Upper lobe of right lung (tissue), 1 donor: ENCODE measurements at places on chromosomes 4 and X. TPM values are rescaled to one million over a fixed set of nuclear protein-coding genes. Genes with fewer than 3 reads are reported as not detected.

LRRC66 gene
- 0.12 TPM for total RNA-seq

L1CAM gene
- total RNA-seq, result 1.2 TPM

UBA6 gene
- 48.5 TPM for total RNA-seq

PPM1K gene
- 37.7 TPM for total RNA-seq

DNA sequence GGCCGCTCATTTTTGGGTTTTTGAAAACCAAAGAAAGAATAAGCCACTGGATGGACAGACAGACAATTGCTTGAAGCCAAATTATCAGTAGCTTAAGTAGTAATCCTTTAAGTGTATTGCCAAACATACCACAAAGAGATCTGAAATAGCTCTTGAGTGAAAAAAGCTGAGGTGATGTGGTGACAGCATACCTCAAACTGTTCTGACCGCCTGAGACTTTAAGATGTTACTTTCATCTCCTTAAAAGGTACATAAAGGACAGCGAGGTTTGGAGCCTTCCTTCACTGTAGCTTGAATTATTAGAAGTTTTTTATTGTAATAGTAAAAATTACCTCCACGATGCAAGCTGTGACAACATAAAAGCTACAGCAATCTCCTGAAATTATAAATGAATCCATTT is 271.5 kb upstream of the FAM241A start:
- no peak overlapping the region for H3K27ac ChIP-seq
- H3K27me3 ChIP-seq, result no peaks in the 10 kb centered on the region

DNA sequence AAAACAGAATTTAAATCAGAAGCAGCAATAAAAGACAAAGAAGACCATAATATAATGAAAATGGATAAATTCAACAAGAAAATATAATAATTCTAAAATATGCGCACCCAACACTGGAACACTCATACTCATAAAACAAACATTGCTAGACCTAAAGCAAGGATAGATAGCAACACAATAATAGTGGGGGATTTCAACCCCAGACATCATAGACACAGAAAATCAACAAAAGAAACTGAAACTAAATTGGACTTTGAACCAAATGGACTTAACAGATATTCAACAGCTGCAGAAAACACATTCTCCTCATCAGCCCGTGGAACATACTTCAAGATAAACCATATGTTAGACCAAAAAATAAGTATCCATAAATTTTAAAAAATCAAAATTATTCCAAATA is 1552.6 kb downstream of the C4orf33 start:
- H3K36me3 ChIP-seq, result no peaks in the 10 kb centered on the region
- no peak for DNase-seq
- no peak overlapping the region for H3K4me3 ChIP-seq
- H3K27me3 ChIP-seq, result no peaks in the 10 kb centered on the region
- H3K4me1 ChIP-seq, result no peaks in the 10 kb centered on the region
- no peak overlapping the region for H3K27ac ChIP-seq

GRCh38 chr4:24076811-24077210 is 187.0 kb upstream of the PPARGC1A start:
- no peaks in the 10 kb centered on the region for H3K36me3 ChIP-seq
- H3K4me1 ChIP-seq, result no peaks in the 10 kb centered on the region
- no peak overlapping the region for H3K27ac ChIP-seq
- DNase-seq, result no peak

DNA sequence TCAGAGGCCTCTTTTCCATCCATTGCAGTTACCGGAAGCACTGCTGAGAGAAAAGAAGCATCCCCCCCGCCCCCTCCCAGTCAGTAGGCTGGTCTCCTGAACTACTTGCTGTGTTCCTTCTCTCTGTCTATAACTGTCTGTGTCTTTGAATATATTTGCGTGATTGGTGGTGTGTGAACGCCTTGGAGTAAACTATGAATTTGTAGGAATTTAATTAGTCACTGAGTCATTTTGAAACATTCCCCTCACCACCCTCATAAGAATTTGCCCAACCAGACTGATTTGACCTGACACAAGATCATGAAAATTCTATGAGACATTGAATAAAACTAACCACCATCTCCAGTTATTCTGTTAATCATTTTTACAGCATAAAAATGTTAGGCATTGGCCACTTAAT is 6.7 kb upstream of the NXF3 start:
- no peak overlapping the region for H3K27ac ChIP-seq
- no peak for DNase-seq
- H3K36me3 ChIP-seq, result no peaks in the 10 kb centered on the region
- no peak overlapping the region for H3K4me3 ChIP-seq
- no peaks in the 10 kb centered on the region for H3K27me3 ChIP-seq

DNA sequence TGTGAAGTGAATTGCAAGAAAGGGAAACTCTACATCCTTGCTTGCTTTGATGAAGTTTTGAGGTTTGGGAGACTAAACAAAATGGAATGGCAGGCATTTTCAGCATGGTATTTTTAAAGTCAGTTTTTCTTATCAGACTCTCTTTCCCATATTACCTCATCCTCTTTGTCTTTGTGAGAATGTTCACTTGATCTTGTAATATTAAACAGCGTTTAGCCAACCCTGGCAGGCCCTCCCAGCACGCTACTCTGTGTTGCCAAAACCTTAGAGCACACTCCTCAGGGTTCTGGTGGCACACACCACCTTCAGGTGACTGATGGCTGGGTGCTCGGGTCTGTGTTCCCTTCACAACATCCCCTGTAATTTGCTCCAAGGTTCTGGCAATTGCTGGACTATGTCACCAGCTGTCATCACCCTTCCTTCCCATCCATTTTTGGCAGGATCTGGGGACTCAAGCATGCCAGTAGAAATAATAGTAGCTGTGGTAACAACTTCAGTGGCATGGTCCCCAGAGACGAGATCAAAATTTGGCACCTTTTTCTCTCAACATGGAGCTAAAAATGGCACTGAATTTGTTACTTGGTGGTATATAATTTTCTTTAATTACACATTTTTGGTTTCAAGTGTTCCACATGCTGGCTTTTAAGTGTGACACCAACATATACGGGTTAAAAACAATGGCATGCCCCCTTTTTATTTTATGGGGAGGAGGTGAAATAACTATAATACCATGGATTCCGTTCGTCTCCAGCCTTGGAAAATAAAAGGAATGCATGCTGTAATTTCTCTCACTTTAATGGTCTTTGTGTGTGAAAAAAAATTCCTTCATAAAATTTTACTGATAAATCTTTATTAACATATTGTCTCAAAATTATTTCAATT is 273.1 kb downstream of the DCTD start:
- H3K4me1 ChIP-seq, result no peaks in the 10 kb centered on the region
- no peak overlapping the region for H3K4me3 ChIP-seq
- H3K36me3 ChIP-seq, result no peaks in the 10 kb centered on the region
- H3K27ac ChIP-seq, result no peak overlapping the region
- H3K27me3 ChIP-seq, result no peaks in the 10 kb centered on the region
- DNase-seq, result no peak

DNA sequence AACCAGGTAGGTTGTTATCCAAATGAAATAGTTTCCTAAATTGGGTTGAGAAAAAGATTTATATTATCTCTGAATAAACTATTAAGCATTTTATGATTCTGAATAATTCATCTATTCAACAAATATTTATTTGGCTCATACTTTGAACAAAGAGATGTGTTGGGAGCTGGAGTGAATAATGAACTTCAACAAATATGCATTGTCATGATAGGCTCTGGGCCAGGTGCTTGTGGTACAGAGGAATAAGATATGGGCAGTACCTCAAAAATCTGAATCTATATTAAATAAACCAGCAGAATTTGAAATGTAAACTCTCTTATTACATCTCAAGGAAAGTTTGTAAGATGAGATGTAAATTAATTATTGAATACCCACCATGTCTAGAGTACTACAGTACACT is 75.7 kb upstream of the DCLK2 start:
- H3K36me3 ChIP-seq, result no peaks in the 10 kb centered on the region
